ENCODE measurements at places on chromosomes 4 and X.
A peak's percentile ranks its signal among the peaks of the same experiment; 100 is the strongest.

GRCh38 chr4:157014621-157015591 lies 43.3 kb upstream of the PDGFC start:
- DNase-seq, result peak; percentile 69

- no peak for DNase-seq
These were observed 170.6 kb downstream of the ZC4H2 start for GRCh38 chrX:64805683-64806082.

DNA sequence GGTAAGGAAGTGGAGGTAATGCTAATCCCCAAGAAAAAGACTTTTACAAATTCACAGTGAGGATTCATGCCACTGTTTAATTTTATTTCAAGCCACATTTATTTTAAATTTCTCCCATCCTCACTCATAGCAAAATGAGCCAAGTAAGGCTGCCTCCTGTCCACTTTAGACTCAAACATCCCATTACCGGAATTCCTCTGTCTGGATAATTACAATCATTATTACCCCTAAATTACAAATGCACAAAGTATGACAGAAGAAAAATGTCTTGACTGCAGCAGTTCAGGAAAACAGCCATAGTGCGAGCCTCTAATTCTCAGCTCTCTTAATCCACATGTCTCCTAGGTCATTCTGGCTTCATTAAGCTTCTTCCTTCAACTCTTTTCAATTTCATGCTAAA lies 57.0 kb downstream of the MAPK10 start:
- DNase-seq, result no peak

DNA sequence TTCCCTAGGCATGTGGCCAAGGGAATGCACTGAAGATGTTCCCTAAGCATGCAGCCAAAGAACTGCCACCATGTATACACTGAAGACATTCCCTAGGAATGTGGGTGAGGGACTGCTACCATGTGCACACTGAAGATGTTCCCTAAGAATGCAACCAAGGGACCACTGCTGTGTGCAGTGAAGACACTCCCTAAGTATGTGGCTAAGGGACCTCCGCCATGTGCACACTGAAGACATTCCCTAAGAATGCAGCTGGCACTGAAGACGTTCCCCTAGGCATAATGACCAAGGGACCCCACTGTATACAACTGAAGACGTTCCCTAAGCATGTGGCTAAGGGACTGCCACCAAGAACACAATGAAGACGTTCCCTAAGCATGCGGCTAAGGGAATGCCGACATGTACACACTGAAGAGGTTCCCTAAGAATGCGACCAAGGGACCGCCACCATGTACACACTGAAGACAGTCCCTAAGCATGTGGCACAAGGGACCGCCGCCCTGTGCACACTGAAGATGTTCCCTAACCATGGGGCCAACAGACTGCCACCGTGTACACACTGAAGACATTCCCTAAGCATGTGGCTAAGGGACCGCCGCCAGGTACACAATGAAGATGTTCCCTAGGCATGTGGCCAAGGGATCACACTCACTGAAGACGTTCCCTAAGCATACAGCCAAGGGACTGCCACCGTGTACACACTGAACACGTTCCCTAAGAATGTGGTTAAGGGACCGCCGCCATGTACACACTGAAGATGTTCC lies 25.6 kb downstream of the DHRSX start:
- DNase-seq, result no peak

Data from fibroblast of the conjunctiva (primary cell).